Glomerular endothelial cell (primary cell): ENCODE measurements at places on chromosomes 12 and 14. TPM values are rescaled to one million over a fixed set of nuclear protein-coding genes. Genes with fewer than 3 reads are reported as not detected.

DNA sequence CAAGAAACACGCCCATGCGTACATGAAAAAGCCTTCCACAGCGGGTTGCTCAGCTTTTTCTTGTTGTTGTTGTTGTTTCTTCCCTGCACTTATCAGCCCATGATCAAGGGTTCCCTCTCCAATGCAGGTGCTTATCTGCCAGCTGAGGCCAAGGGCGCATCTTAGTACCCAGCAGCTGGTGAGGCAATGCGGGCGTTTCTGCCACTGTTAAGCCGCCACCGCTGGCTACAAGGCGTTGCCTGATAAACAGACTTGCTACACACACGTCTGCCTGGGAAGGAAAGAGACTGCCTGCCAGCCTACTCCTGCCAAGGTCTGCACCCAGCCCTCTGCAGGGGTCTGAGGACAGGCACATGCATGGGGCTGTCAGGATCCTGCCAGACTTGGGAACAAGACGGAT is 345.9 kb downstream of the BCL11B start:
- DNase-seq, result no peak

DNA sequence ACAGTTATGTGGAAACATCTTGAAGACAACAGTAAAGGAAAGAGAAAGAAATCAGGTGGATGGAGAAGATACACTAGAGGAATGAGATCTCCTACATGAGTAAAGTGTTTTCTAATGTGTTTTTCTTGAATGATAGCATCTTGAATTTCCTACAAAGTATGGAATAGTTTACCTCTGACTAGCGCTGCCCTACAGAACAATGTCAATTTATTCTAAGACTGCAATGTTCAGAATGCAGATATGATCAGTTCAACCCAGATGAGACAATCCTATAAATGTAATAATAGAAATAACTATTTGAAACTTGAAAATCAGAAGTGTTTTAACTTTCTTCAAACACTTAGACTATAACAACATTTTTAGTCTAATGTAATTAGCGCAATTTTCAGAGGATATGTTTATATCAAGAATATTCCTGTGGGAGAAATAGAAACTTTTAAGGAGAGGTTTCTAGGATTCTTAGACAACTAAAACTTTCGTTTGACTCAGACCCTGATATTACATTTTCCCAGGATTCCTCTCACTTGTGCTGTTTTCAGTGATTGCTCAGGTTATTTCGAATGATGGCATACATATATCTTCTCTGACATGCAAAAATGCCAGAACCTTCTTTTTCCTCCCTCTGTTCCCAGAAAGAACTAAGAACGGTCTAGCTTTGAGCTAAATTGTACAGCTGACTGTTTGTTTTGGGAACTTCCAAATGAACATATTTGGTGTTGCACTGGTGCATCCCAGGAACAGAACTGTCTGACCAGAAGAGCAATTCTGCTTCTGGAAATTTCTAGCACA is 1017.4 kb downstream of the DIO2 start:
- no peak for DNase-seq

DNA sequence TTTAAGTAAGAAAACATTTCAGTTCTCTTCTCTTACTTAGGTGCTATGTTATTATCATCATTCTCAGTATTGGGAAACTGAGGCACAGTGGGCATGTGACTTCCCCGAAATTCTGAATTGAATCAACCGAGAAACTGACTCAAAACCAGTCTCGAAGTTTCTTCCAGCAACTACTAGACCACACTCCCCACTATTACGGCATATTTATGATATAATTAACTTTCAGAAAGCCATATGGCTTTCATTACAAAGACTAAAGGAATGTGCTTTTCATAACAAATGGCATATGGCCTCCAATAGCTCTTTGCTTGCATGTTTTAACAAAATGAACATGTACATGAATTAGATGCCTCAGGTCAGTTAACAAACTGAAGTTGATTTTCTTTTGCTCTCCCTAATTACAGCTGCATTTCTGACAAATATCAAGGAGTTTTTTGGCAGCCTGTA is 182.9 kb upstream of the SLC38A2 start:
- DNase-seq, result no peak

DNA sequence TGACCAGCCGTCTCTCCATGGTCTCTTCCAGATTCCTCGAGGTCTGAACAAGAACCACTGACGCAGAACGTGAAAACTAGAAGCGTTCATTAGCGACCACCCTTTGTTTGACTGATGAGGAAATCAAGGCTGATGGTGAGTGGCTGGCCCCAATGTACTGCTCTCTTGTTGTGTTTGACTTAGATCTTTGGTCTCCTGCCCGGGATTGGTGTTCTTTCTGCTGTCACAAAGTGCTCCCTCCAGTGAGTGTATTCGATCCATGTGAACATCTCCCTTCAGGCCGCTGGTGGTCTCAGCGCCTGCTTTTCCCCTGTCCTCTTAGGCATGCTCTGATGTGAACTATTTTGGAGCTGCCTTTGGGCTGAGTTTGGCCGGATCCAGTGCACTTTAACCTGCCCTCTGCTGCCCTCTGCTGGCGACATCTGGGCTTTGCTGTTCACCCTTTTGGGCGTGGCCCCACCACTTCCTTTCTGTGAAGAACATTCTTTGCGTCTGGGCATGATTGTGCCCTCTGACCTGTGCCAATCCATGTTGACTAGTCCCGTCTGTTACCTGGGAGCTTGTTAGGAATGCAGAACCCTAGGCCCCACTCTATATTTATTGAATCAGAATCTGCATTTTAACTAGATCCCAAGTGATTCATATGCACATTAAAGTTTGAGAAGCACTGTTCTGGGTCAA is 279.1 kb downstream of the TTC6 start:
- peak; percentile 48 for DNase-seq

- DNase-seq, result no peak
Observed at GRCh38 chr12:48838048-48838447, 13.9 kb downstream of the DDX23 start.

- no peak for DNase-seq
Observed at GRCh38 chr12:115774148-115774895, 503.2 kb downstream of the MED13L start.

DNA sequence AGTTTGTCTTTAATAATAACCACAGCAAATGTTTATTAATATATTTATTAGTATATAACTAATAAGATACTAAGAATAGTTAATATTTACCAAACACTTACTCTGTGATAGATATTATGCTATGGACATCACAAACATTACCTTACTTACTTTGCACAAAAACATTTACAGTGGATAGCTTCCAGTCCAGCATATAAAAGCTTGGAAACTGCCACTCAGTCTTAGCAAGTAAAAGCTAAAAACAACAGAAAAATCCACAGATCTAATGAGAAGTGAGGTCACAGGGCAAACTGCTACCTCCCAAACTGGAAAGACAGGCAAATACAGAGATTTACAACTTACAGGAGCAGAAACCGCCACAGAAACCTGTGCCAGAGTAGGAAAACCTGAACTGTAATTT is 99.8 kb downstream of the METTL25 start:
- no peak for DNase-seq

Gene GPX2
- not detected in 2 replicates for total RNA-seq

Gene TMEM52B
- not detected in 2 replicates for total RNA-seq

Gene MYH6
- not detected in 2 replicates for total RNA-seq
